Lung microvascular endothelial cell (primary cell): ENCODE measurements at places on chromosomes 3 and 15.
A peak's percentile ranks its signal among the peaks of the same experiment; 100 is the strongest.

DNA sequence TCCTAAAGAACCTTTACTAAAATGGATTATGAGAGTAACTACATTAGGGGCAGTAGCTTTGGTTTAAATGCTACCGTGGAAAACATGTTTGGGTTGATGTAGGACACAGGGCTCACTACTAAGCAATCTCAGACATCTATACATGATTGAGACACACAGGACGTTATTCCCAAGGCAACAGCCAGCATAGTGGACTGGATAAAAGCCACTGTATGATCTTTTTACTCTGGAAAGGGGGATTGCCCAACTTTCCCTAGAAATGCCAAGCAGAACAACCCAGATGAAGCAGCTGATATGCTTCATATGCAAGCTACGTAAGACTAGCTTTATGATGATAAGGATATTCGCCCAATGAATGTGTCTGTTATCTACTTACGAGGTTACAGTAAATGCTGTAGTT lies 144.6 kb downstream of the MYO9A start:
- no peak for DNase-seq

- peak; percentile 54 for DNase-seq
These were observed 337.2 kb upstream of the DNAJC19 start for GRCh38 chr3:181326637-181327223.

- DNase-seq: peak; percentile 78
These were observed 5.0 kb downstream of the CCNDBP1 start for GRCh38 chr15:43190178-43190577.

GRCh38 chr3:99751649-99752048 lies 66.0 kb upstream of the CMSS1 start:
- DNase-seq: peak; percentile 88

- DNase-seq: no peak
These were observed 96.1 kb upstream of the TSEN2 start for GRCh38 chr3:12388185-12388584.

DNA sequence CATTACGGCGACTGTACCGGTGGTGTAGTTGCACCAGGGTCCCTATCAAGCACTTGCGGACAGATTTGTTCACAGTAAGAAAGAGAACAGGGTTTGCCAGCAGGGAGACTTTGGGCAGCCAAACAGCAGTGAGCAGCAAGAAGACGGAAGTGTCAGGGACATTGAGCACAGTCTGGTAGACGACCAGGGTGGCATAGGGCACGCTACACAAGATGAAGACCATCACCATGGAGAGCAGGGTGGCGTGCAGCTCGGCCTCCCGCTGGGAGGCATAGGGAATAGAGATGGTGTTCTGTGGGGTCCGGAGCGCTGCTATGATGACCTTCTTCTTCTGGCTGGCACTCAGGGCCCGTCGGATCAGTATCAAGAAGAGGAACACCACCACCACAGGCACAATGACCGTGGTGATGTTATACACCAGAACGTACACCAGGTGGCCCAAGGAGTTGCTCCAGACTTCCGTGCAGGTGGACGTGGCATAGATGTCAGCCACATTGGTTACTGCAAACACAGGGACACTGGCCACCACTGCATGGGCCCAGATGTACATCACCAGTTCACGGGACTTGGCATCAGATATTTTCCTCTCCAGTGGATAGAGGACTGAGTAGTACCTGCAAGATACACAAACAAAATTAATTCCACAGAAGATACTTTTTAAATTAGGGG lies 19.1 kb upstream of the FSIP1 start:
- peak; percentile 48 for DNase-seq

DNA sequence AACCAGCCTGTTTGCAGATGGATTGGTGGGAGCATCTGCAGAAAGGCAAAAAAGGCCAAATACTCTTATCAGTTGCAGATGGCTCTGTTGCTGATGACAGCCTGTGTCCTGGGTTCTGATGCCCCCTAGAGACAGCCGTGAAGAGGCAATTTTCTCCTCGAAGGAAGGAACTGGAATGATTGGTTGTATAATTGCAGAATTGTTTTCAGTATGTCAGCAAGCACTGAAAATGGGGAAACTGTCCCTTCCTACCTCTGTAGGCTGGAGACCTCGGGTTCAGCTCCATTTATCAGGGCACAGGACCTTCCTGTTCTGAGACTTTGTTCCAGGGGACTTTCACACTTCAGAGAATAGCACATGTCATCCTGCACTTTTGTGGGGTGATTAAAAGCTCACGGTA lies 103.0 kb downstream of the PGPEP1L start:
- DNase-seq: peak; percentile 64

GRCh38 chr15:25863111-25863967 lies at the start of gene ATP10A:
ATP10A (minus strand) TSS chr15:25863327; CDS start chr15:25863096, 231 bp downstream.
- no peak for DNase-seq

GRCh38 chr3:160038862-160039562 lies 50.4 kb downstream of the IL12A start:
- DNase-seq: peak; percentile 6

- DNase-seq: peak; percentile 81
These were observed 435 bp downstream of the SLC35G2 start for GRCh38 chr3:136819392-136819730.

DNA sequence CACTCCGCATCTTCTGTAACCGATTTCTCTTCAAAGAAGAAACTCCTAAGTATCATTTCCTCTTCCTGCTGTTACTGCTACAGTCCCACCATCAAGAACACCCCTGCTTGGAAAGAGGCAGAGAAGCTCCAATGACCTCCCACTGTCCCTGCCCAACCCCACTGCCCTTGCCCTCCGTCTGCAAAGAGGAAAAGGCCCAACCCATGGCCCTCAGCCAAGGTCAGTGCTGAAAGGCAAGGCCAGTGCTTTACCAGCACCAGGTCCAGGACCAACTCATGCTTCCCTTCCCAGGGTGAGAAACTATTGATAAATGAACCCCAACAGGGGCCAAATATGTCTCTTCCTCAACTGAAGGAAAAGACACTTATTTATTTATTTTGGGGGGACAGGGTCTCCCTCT lies 22.5 kb downstream of the FAM240A start:
- DNase-seq: no peak

DNA sequence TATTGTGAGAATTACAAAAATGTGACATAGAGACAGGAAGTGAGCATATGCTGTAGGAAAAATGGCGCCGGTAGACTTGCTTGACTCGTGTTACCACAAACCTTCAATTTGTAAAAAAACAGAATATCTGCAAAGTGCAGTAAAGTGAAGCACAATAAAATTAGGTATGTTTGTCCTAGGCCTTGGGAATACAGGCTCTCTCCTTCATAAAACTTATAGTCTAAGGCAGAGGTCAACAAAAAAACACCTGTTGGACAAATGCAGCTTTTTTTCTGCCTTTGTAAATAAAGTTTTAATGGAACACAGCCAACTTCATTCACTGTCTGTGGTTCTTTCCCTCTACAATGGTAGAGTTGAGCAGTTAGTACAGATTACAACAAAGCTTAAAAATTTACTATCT lies 216.8 kb upstream of the SATB1 start:
- no peak for DNase-seq

DNA sequence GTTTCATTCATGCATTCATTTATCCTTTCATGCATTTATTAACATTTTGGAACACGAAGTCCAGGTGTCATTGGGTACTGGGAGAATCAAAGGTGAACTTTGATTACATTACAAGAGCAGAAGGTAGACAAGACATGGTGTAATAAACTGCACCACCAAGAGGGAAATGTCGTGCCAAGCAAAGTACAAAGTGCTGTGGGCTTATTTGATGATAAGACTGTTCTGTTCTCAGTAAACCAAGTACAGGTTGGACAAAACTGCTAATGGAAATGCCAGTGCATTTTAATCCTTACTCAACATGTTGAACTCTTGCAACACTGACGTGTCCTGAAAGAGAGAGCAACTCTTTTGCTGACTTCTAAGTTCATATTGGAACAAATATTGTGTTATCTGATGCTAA lies 69.4 kb downstream of the MME start:
- no peak for DNase-seq
